Calu3 (cell line): ENCODE measurements at places on chromosomes 6 and 20. TPM values are rescaled to one million over a fixed set of nuclear protein-coding genes. Genes with fewer than 3 reads are reported as not detected.

DNA sequence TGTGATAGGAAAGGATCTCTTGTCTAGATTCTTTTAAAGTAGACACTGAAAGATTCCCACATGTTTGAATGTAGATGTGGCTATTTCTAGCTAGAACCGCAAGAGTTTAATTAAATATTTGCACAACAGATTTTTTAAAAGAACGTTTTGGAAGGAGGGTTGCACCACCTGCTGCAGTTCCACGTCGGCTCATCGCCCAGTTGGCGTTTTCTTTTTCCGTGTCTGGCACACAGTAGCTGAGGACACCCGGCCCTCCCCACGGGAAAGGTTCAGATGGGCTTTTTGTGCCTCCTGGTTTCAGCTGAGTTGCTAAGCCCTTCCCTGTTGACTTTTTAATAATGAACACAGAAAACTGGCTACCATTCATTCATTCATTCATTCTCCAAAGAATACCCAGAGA lies 41.8 kb upstream of the DOK5 start:
- no peak for DNase-seq

DNA sequence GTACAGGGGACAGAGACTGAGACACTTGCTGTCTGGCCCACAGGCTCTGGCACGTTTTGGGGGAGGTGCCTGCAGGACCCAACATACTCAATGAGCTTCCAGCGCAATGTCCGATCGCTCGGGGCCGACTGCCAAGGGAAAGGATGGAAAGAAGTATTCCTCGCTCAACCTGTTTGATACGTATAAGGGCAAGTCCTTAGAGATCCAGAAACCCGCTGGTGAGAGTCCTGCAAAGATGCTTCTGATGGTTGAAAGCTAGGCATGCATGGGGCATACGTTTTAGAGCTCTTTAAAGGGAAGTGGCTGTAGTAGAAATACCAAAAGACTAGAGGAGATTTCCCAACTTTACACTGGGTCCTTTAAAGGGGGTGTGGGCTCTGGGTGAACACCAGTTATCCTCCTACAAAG lies 2.2 kb downstream of the PRRC2A start:
- DNase-seq, result peak; percentile 51

GRCh38 chr6:132236281-132236680 lies 165.0 kb downstream of the MOXD1 start:
- DNase-seq, result no peak

DNA sequence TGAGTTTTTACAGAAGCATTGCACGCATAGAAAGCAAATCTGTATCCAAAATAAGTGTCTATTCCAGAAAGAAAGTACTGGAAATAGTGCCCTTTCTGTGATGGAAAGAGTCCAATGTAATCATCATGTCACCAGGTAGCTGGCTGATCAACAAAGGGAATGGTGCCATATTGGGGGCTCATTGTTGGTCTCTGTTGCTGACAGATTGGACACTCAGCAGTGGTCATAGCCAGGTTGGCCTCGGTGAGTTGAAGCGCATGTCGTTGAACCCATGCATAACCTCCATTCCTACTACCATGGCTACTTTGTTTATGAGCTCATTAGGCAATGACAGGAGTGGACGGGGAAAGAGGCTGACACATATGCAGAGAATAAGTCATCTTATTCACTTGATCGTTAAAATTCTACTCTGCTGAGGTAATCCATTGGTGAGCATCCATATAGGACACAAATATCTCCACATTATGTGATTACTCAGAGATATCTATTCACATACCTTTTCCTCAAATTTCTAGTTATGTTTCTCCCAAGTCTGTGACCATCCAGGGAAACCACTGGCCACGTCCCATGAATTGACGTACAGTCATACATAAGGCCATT lies 560.5 kb downstream of the HAO1 start:
- no peak for DNase-seq

DNA sequence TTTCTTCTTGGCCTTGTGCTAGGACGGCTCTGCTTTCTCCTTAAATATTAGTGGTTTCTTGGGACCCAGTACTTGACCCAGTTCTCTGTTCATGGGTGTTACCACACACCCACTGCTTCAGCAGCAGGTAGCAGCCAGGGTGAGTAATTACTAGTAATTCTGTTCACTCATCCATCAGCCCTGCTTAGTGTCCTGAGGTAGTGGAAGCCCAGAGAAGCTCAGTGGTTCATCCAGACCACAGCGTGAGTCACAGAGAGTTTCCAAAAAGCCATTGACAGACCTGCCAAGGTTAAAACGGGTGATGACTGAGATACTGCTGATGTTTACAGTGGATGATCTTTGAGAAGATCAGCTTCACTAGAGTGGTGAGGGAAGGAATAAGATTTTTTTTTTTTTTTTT lies 51.7 kb upstream of the HINT3 start:
- DNase-seq, result no peak

GRCh38 chr6:114714836-114715507 lies 372.1 kb upstream of the HS3ST5 start:
- DNase-seq, result no peak

Gene C20orf204
- total RNA-seq, result 4.9 and 5.0 TPM in 2 replicates

Gene CRYBG1
- total RNA-seq, result 40.7 and 45.4 TPM in 2 replicates
